ENCODE measurements at places on chromosomes 5 and 9.

DNA sequence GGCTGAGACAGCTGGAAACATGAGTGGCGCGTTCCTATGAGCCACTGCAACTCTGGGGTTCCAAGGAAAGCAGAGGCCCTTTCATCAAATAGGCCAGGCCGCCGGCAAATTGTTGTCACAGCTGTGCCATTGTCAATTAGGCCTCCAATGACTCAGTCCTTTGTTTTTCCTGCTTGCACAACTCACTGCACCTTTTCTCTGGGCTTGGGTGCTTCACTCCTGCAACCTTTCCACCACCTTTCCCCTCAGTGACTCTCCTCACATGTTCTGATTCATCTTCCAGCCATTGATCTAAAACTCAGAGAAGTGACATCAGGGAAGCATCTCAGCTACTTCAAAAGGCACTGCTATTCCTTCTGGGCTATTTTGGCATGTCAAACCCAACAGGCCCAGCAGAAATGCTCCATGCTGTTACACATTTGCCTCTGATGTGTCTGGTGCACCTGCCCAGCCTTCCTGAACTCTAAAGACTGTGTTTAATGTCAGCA is 653.7 kb downstream of the NR2F1-AS1 start:
- DNase-seq, result peak; percentile 73

- no peak for DNase-seq
These were observed 13.8 kb downstream of the SLC44A1 start for GRCh38 chr9:105258225-105258737.

DNA sequence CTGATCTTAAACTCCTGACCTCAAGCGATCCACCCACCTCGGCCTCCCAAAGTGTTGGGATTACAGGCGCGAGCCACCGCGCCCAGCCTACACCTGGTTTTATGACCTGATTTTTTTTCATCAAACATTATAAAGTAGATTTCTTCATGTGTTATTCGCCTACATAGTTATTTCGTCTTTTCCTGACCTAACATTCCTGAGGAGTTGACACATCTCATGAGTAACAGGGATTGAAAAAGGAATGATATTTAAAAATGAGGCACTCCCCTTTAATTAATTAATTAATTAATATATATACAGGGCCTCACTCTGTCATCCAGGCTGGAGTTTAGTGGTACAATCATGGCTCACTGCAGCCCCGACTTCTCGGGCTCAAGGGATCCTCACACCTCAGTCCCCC is 20.2 kb upstream of the MTMR12 start:
- DNase-seq, result no peak

GRCh38 chr5:154478224-154478565 is at the start of gene HAND1:
TSS of gene HAND1 (minus strand) at chr5:154478227. CDS start at chr5:154478008, 219 bp downstream.
- peak; percentile 53 for DNase-seq

GRCh38 chr5:63263411-63263810 is 684.8 kb downstream of the LRRC70 start:
- no peak for DNase-seq

GRCh38 chr5:30879887-30880286 is 313.6 kb upstream of the CDH6 start:
- DNase-seq, result no peak

GRCh38 chr5:139642891-139643871 is 5.0 kb upstream of the CXXC5 start:
- peak; percentile 92 for DNase-seq

GRCh38 chr5:74056107-74056788 is 430.3 kb downstream of the ARHGEF28 start:
- no peak for DNase-seq

DNA sequence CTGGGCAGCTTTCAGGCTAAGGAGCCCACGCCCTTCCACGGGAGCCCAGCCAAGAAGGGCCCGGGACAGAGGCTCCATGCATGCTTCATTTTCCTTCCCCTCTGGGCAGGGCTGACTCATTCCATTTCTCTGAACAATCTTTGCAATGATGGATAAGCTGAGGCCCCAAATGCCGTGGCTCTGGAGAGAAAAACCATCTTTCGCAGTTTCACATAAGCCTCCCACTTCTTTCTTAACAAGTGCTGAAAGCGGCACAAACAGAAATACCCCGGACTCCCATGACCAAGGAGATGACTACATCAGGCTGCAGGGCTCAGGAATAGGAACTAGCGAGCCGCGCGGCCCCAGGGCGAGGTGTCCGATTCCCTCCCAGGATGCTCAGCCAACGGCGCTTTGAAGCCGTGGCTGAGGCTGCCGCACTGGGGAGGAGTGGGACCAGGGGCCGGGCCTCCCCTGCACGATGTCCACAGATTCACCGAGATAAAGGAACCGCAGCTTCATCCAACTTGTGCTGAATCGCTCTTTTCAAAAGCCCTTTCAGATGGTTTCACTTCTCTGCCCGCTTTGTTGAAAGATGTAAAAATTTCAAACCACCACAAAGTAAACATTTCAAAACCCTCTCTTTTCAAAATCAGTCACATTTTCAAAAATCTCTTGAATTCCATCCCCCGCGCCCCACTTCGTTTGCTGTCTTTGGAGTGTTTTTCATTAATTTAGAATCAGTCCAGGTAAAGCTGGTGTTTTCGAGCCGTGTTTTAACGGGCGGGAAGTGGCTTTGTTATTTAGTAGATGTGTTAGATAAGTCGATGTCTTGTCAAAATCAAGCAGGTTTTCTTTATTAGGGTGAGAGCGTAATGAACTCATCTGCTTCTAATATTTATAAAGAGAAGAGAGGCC is 96.5 kb upstream of the LMX1B start:
- peak; percentile 13 for DNase-seq

- no peak for DNase-seq
These were observed 61.0 kb upstream of the ADAMTS2 start for GRCh38 chr5:179406031-179406961.

- peak; percentile 87 for DNase-seq
These were observed 422.6 kb downstream of the EFNA5 start for GRCh38 chr5:107248066-107248695.

- peak; percentile 40 for DNase-seq
These were observed at the start of gene IL31RA for GRCh38 chr5:55850839-55851674. TSS of gene IL31RA (plus strand) at chr5:55851357. CDS start at chr5:55851571, 214 bp downstream.

- DNase-seq, result no peak
These were observed 4.8 kb downstream of the IRF1 start for GRCh38 chr5:132485641-132486317.

GRCh38 chr9:34158362-34158869 is 20.4 kb upstream of the UBAP1 start:
- DNase-seq, result no peak

- no peak for DNase-seq
These were observed 366.0 kb downstream of the BRINP1 start for GRCh38 chr9:119003201-119003611.

DNA sequence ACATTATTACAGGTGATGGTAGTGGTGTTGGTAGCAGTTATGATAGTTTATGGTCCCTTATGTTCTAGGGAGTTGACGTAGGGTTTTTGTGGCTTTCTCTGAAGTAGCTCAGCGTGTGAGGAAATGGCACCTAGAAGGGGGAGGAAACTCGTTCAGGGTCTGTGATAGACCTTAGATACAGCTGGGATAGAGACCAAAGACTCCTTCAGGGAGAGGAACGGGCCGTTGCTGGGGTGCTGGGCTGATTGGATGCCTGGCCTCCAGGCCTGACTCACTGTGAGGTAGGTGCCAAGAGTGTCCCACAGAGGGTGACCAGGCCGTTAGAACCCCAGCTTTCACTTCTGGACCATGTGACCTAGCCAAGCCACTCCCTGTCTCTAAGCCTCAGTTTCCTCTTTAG is 96.6 kb downstream of the DAB2IP start:
- DNase-seq, result no peak

- DNase-seq, result no peak
These were observed 14.8 kb downstream of the AKNA start for GRCh38 chr9:114372921-114373448.

DNA sequence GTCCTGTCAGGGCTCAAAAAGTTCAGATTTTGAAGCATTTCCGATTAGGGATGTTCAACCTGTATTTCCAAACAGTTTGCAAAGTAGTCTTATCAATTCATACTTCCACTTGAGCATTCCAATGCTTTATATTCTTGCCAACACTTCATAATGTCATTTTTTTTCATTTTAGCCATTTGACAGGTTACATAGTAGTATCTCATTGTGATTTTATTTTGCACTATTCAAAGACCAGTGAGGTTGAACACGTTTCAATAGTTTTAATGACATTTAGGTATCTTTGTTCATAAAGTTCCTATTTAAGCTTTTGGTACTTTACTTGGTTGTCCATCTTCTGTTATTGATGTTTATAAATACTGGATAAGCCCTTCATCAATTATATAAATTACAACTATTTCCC is 71.4 kb downstream of the CEP120 start:
- no peak for DNase-seq

- no peak for DNase-seq
These were observed 112.5 kb upstream of the DMAC1 start for GRCh38 chr9:7912037-7912535.

DNA sequence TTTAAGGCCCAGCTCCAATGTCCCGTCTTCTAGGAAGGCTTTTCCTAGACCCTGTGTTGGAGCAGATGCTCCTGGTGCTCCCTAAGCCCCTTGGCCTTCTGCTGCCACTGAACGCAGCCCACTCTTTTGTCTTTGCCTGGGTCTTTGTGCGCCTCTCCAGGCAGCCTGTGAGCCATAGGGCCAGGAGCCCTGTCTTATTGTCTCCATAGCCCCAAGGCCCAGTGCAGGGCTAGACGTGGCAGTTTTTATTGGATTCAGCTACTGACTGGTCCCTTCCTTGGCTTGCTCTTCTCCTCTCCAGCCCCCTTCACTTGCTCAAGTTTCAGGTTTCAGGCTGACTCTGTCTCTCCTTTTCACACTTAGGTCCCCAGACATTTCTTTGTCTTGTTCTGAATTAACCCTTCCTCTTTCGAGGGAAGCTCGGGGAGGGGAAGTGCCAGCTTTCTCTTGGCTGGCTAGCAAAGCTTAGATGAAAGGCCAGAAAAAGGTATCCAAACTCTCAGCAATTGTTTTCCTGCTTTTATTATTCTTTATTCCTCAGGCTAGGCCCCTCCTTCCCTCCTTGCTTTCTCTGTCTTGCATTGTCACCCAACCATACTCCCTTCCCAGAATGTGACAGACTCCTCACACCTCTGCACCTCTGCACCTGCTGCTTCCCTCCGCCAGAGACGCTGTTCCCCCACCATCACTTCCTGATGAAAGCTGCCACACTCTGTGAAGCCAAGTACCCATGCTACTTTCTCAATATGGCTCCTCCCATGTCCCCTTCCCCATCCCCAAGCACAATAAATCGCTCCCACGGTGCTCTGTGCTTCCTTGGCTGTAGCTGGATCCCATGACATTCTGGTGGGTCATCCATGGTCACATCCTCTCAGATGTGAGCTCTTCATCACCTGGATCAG is 101.6 kb upstream of the CPEB4 start:
- no peak for DNase-seq

- no peak for DNase-seq
These were observed 198.9 kb upstream of the SLC27A6 start for GRCh38 chr5:128766406-128766805.

- DNase-seq, result no peak
These were observed 20.2 kb upstream of the BARHL1 start for GRCh38 chr9:132562306-132562573.

- DNase-seq, result no peak
These were observed 416.1 kb upstream of the CTNND2 start for GRCh38 chr5:12320331-12320730.

DNA sequence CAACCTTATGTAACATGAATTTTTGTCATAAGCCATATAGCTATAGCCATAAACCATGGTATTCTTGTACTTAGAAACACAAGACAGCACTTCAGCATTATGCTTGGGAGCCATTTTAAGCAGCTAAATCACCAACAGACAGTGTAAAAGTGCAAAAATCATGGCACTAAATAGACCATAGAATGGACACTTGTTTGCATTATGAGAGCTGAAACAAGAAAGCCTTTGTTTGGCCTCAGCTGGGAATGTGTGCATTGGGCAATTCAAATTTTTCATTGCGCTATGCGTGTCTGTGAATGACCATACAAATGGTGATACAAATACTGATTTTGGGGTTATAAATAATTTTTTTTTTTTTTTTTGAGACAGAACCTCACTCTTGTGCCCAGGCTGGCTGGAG is 23.7 kb downstream of the KDM4C start:
- DNase-seq, result no peak

DNA sequence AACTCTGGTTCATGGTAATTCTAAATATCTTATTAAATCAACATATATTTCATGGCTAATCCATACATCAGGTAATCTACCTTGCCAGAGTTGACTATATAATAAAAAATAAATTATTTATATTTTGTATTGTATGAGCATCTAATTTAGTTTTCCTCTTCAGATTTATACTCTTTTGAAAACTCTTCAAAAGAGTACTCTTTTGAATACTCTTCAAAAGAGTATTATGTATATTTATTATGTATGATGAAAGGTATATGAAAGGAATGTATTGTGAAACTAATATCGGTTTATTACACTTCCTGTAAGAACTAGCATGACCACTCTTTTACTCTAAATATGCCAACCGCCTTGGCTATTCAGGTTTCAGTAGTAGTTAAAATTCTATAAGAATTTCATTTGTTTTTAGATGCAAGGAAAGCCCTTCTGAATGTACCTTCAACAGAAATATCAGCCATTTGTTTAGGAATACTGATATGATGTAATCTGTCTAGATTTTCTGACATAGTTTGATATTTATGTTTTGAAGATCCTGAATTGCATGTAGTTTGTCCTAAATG is 178.7 kb downstream of the WDR70 start:
- DNase-seq, result no peak

DNA sequence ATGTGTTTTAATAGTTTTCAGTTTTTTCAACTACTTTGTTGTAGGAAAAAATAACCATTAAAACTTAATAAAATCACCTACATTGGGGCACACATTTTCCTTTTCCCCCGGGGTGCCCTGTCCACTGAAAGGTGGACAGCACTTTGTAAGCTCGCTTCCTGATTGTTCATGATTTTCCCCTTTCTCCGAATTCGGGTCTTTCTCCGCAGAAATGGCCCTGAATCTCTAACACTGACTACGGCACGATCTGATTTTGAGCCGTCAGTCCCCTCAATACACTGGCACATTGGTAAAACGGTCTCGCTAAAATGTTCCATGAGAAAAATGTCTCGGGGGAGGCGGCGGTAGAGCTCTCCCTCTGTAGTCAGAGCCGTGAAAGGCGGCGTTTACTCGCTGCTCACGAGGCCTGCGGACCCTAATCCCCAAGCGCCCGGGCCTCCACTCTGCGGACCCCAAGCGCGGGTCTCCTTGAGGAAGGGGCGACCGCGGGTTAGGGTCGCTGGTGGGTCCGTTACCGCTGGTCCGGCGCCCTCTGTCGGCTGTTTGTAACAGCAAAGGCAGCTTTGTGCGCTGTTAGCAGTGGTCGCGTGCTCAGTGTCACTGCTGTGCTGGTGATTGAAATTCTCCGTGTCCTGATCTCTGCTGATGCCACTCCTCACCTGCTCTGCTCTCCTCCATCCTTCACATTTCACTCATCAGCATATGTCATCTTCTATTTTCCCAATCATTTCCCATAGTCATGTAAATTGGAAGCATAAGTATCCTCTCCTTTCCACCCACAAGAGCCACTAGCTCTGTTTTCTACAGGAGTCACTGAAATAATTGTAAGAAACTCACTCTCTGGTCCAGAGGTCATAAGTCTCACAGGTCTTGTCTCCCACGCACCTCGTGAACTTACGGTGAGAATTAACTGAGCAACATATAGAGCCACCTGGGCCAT is 10.8 kb upstream of the IFNA2 start:
- DNase-seq, result peak; percentile 46
